ENCODE measurements at places on chromosomes 4 and X.

DNA sequence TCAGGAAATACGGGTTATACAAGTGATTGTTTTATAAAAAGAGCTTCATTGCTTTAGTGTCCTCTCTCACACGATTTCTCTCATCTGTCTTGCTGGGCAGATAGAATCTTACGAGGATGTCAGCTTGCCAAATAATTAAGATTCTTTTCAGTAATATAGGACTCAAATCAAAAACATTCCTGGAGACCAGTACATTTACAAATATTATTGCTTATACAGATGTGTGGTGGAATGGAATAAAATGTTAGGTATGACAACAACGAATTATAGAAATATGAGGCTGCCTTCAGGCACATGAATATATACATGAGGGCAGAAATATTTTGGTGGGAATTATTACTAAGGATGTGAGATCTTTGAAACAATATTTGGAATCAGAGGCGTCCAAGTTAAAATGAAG lies 88.9 kb downstream of the GC start:
- no peak for DNase-seq
- H3K4me1 ChIP-seq: peaks cover 10% of the 10 kb centered on the region
- H3K4me3 ChIP-seq: no peak overlapping the region
- H3K27ac ChIP-seq: no peak overlapping the region
- H3K27me3 ChIP-seq: no peaks in the 10 kb centered on the region

GRCh38 chr4:175457956-175458355 lies 354.1 kb downstream of the GPM6A start:
- H3K4me1 ChIP-seq: no peaks in the 10 kb centered on the region
- no peak overlapping the region for H3K27ac ChIP-seq
- no peak for DNase-seq
- no peaks in the 10 kb centered on the region for H3K36me3 ChIP-seq
- H3K27me3 ChIP-seq: no peaks in the 10 kb centered on the region
- no peak overlapping the region for H3K4me3 ChIP-seq

DNA sequence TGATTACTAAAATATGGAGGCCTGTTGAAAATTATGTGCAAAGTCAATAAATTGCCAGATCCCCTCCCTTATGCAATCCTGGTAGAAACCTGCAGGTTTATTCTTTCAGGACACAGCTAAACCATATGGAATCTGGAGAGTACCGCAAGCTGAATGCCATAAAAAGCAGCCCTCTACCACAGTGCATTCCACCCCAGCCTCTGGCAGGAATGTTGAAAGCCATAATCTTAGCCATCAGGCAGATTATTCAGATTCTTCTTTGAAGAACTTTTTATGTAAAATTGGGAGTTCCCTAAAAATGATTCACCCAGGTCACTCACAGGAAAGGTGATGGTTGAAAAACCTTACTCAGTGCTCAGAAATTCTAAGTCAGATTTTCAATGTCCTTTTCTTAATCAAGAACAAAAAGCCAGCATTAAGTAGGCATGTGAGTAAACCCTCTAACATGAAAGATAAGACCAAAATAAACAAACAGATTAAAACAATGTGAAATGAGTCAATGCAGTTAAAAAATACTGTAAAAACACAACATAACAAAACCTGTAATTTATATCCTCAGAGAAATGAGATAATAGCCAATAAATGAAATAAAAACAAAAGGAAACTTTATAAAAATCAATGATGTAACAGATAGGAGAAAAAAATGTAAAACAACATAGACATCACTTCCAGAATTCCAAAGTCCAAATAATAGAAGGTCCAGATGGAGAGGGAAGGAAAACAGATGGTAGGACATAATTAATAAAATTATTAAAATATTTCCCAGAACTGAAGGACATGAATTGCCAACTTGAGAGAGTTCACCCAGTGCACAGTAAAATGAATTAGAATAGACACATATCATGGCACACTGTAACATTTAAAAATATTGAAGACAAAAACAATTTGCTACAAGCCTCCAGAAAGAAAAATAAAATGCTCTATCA lies 226.9 kb downstream of the FSTL5 start:
- no peak overlapping the region for H3K27ac ChIP-seq
- peaks cover 7% of the 10 kb centered on the region for H3K4me1 ChIP-seq
- no peaks in the 10 kb centered on the region for H3K27me3 ChIP-seq
- DNase-seq: no peak
- H3K4me3 ChIP-seq: no peak overlapping the region
- no peaks in the 10 kb centered on the region for H3K36me3 ChIP-seq

DNA sequence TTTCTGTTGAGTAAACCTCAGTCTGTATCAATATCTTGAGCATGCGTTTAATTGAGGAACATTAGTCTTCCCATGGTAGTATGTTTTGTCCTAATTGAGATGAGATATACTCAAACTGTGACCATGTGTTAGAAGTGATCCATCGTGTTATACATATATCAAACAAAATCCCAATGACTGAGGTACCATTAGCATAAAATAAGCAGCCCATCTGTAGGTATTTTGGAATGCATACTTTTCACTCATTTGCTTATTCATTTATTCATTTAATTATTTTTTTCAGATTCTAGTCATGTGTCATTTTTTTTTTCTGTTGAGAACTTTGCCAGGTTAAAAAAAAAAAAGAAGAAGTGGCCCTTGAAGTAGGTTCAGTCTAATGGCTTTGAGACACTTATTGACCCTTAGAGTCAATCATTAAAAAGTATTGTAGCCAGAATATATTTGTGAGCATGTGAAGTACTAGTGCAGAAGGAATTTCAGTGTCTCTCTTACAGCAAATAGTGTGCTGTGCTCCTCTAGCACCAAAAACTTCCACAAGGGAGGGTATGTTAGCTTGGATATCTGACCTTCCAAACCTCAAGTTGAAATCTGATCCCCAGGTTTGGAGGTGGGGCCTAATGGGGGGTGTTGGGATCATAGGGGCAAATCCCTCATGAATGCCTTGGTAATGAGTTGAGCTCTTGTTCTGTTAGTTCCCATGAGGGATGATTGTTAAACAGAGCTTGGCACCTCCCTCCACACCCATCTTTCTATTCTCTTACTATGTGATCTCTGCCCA lies 130.8 kb upstream of the NPY2R start:
- H3K4me1 ChIP-seq: peaks cover 5% of the 10 kb centered on the region
- H3K4me3 ChIP-seq: no peak overlapping the region
- H3K27ac ChIP-seq: no peak overlapping the region
- H3K36me3 ChIP-seq: no peaks in the 10 kb centered on the region

- peaks cover 28% of the 10 kb centered on the region for H3K27me3 ChIP-seq
- no peak overlapping the region for H3K4me3 ChIP-seq
- DNase-seq: no peak
- no peaks in the 10 kb centered on the region for H3K4me1 ChIP-seq
Observed at GRCh38 chr4:81221303-81222081, 6.5 kb upstream of the PRKG2 start.

- DNase-seq: no peak
- H3K4me3 ChIP-seq: no peak overlapping the region
- H3K4me1 ChIP-seq: peaks cover 1% of the 10 kb centered on the region
- no peak overlapping the region for H3K27ac ChIP-seq
- peaks cover under 1% of the 10 kb centered on the region for H3K36me3 ChIP-seq
Observed at GRCh38 chr4:114334884-114335330, 263.7 kb upstream of the UGT8 start.

- no peak for DNase-seq
- no peaks in the 10 kb centered on the region for H3K4me1 ChIP-seq
- no peaks in the 10 kb centered on the region for H3K36me3 ChIP-seq
- no peaks in the 10 kb centered on the region for H3K27me3 ChIP-seq
Observed at GRCh38 chr4:157882901-157883300, 289.9 kb downstream of the GASK1B start.
